ENCODE measurements at places on chromosomes 16 and 17.
A peak's percentile ranks its signal among the peaks of the same experiment; 100 is the strongest.

- DNase-seq, result no peak
Measured at GRCh38 chr16:25874196-25874595, 182.4 kb downstream of the HS3ST4 start.

- DNase-seq, result no peak
Measured at GRCh38 chr17:66778531-66779236, 56.2 kb upstream of the CACNG5 start.

GRCh38 chr17:35001549-35001948, 21.2 kb downstream of the LIG3 start:
- DNase-seq, result peak; percentile 17

DNA sequence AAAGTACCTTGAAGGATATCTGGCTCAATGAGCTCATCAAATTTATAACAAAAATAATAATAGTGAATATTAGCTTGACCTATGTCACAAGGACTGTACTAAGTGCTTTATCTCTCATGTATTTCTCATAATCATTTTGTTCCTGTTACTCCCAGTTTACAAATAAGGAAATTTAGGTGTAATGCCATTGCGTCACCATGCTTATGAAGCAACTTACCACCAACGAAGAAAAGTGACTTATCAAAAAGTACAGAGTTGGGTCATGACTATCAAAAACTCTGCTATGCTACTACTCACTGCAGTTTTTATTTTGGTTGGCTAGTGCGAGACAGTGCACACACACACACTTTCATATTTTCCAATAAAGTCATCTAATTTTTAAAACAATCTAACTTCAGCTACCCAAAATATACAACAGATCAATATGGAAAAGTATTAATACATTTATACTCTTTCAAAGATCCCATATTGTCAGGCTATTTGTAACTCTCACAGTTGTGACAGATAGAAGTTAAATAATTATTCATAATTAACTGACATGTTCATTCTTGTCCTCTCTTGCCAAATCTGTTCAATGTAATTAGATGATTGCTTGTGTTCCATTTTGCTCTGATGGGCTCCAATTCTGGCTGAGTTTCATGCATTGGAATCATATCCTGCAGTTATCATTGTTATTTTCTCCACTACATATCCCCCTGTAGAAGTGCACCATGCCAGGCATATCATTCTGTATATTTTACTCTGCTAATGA, 119.4 kb downstream of the KCNJ2 start:
- DNase-seq, result no peak

GRCh38 chr16:54548281-54548680, 261.7 kb upstream of the IRX3 start:
- no peak for DNase-seq

GRCh38 chr16:29784157-29784556, 6.1 kb downstream of the ZG16 start:
- DNase-seq, result no peak

- DNase-seq, result no peak
Measured at GRCh38 chr17:79072544-79072943, 2.1 kb upstream of the ENGASE start.

- peak; percentile 76 for DNase-seq
Measured at GRCh38 chr16:48014349-48015135, 141.3 kb downstream of the ABCC12 start.

DNA sequence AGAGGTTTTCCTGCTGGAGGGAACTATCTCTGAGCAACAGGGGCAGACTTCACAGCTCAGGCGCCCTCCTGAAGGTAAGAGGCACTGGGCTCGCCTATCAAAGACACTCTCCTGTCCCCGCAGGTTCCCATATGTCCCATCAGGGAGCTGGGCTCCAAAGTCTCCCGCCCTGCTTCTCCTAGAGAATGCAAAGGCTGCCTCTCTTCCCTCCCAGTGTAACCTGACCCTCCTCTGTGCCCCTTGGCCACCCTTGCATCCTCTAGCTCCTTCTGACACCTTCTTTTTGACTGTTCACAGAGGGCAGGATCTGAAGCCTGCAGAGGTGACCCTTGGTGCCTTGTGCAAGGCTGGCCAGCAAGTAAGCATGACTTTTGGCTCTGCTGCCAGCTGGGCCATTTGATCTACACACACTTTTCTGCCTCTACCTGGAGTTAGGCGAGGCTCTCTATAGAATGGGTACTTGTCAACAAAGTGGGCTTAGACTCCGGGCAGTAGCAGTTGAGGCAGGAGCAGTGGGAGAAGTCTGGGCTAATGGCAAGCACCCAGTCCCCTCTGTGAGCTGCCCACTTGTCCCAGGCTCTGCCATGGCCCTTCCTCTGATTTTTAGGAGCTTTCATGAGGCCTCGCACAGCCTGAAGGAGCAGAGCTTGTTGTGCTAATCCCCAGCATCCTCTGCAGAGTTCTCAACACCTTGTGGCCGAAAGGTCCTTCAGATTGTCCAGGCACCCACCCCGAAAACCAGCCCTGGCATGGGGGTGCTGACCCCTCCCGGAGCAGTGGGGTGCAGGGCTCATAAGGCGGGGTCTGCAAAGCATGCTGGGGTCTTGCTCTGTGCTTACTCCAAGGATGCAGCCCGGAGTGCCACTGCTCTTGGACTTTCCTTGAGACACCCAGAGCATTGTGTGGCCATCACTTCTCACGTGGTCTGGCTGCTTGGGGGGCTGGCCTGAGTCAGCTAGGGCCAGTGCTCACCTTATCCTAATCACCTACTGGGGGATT, 122.9 kb downstream of the METRNL start:
- no peak for DNase-seq

GRCh38 chr16:82715833-82716232, 89.1 kb downstream of the CDH13 start:
- no peak for DNase-seq

DNA sequence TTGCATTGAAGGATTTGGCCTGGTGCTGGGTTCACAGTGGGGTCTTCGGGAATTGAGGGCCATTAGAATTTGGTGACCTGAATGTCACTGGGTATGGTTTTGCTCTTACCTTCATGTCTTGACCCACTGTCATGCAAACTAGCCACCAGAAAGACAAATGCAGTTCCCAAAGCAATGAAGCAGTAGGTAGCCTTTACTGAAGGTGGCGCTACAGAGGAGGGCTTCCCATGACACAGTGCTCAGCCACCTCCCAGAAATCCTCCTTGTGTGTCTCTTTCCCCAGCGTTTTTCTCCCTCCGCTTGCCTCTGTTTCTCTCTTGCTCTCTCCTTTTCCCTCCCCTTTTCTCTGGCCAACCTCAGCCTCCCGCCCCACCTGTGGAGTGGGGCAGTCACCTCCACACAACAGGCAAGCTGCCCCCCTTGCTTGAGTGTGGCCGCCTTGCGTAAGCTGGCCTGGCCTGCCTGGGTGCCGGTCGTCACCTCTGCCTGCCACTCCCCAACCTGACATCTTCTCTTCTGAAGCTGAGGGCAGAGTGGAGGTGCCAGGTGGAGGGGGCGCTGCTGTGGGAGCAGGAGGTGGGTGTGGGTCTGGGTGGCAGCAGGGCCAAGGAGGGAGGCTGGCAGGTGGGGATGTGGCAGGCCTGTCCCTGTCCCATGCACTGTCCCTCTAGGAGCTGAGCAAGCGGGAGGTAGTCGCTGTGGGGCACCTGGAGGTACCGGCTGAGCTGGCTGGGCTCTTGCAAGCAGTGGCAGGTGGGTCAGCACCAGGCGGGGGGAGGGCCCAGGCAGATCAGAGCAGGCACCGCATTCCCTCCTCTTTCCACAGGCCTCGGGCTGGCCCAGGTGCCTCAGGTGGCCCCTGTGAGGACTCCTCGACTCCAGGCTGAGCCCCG, 34.7 kb downstream of the MYO15A start:
- peak; percentile 57 for DNase-seq

DNA sequence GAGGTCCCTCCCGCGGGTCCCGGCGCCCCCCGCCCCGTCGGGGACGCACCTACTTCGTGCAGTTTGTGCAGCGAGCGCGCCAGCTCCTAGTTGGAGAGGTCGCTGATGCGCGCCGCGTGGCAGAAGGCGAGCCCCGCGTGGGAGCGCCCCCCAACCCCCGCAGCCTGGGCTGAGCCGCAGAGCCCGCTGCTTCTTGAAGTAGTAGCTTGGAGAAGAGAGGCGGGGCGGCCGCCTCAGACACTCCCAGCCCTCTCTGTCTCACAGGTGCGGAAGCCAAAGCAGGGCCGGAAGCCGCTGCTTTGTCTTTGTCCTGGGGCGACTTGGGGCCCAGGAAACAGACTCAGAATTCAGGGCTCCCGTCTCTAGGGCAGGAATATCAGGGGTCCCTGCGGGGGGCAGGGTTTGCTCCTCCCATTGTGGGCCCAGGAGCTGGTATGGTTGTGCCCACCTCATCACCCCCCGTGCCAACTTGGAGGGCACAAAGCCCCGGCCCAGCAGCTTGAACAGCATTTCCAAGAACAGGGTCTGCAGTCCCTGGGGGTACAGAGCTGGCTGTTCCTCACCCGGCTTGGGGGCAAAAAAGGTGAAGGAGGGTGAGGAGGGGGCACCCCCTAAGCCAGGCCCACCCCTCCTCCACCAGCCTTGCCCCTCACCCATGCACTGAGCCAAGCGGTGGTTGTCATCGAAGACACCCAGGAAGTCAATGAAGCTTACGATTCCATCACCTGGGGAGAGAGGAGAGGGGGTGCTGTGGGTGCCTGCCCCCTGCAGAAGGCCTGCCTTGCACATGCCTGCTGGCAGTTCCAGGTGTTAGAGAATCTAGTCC, 13.5 kb downstream of the SPATA32 start:
- DNase-seq, result no peak

GRCh38 chr17:46814446-46814845, 4.0 kb downstream of the WNT3 start:
- DNase-seq, result no peak

DNA sequence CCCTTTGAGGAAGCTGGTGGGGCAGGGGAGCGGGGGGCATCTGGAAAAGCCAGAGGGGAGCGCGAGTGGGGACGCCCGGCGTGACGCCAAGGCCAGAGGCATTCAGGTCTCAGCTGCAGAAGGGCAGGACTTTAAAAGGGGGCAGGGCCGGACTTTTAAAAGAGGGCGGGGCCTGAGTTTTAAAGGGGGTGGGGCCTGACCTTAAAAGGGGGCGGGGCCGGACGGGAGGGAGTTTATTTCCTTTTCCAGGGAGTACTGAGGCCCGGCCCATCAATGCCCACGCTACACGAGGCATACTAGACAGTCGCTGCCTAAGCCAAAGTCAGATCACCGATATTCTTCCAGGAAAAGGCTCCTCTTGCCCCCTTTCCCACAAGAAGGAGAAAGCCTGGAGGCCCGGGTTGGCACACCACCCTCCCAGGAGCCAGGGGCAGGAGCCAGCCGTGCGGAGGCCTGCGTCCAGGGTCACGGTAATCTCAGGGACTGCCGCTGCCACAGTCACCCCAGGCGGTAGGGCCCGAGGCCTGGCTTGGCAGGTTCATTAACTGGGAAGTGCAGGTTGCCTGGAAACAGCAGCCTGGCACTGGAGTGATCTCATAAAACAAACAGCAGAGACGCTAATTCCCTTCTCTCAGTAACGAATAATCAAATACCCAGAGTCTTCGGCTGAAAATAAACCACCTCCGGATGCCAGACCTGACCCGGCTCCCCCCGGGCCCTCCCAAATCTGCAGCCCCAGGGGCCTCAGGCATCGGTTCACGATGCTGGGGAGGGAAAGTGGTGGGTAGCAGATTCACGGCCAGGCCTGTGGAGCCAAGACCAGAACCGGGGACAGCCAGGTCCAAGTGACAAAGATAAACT, 90.7 kb downstream of the TIMM22 start:
- peak; percentile 30 for DNase-seq

- DNase-seq, result peak; percentile 96
Measured at GRCh38 chr16:88700636-88701482, 5.3 kb downstream of the RNF166 start.

DNA sequence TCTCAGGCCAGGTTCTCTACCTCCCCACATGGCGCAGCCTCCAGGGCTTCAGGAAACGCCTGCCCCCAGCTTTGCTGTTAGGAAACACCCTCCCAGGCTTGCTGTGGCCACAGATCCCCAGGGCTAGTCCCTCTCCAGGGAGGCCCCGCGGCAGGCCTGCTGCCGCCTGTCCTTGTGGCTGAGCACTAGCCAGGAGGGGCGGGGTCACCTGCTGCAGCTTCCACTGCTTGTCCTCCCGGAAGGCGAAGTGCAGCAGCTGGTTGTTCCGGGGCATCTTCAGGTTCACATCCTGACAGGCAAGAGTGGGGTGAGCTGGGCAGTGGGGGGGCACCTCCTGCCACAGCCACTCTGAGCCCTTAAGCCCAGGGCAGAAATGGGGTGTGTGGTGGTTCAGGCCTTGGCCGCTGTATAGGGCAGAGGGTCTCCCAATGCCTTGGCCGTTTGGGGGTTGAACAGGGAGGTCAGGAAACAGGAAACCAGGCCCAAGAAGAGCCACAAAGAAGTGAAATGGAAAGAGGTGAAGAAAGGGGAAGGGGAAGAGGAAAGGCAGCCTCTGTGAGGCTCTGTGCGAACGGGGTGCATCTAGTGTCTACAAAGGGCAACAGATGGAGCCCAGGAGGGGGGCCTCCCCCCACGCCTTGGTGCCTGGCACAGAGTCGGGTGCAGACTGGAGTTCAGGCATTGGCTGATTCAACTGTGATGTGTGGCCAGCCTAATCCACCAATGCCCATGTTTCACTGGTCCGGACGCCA, 2.0 kb downstream of the ROGDI start:
- no peak for DNase-seq

DNA sequence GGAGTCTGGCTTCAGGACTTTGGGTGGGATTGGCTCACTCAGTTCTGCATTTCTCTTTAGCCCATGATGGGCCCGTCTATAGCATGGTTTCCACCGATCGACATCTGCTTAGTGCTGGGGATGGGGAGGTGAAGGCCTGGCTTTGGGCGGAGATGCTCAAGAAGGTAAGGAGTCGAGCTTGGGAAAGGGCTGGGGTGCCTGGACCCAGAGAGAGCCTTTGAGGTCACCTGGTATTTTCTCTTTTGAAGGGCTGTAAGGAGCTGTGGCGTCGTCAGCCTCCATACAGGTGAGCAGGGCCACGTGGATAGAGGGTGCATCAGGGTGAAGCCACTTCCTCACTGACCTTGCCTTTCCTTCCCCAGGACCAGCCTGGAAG, 2.2 kb downstream of the THOC6 start:
- DNase-seq, result no peak

GRCh38 chr17:71071837-71072236, 902.5 kb downstream of the KCNJ2 start:
- DNase-seq, result peak; percentile 100

DNA sequence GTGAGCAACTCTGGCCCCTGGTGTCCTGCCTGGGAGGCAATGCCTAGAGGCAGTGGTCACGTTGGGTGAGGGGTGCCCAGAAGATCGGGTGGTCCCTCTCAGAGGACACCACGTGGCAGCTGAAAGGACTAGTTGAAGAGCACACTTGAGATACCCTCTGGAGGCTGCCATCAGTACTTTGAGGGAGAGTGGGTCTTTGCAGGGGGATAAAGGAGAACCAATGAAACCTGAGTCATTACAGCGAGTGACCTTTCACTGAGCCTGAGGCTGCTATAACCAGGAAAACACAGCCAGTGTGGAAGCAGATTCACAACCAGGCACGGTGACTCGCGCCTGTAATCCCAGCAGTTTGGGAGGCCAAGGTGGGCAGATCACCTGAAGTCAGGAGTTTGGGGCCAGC, 18.9 kb downstream of the CA4 start:
- peak; percentile 48 for DNase-seq

GRCh38 chr16:54462151-54462651, 175.6 kb upstream of the IRX3 start:
- no peak for DNase-seq

- DNase-seq, result no peak
Measured at GRCh38 chr17:77196251-77196650, 55.5 kb downstream of the SEC14L1 start.

Data from ELR (cell line).